ENCODE measurements at places on chromosomes 3 and 15.

DNA sequence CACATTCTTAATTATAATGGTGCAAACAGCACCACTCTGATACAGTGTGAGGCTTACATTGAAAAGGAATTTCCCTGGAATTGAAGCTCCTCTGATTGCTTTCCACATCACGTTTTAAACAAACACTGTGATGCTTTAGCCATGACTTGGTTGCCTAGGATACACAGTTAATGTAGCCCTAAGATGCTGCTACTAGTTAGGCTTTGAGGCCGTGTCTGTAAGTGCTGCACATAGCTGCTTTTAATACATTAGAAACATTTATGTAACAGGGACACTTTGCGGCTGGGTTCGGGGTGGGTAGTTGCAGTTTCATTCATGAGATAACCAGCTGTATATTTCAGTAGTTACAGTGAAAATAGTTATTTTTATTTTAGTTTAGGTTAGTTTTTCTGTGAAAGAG, 334.7 kb downstream of the NLGN1 start:
- no peak for DNase-seq

- DNase-seq: no peak
Observed at GRCh38 chr15:90780916-90781315, 63.8 kb downstream of the BLM start.

- DNase-seq: no peak
Observed at GRCh38 chr15:96515371-96515770, 184.9 kb downstream of the NR2F2 start.

DNA sequence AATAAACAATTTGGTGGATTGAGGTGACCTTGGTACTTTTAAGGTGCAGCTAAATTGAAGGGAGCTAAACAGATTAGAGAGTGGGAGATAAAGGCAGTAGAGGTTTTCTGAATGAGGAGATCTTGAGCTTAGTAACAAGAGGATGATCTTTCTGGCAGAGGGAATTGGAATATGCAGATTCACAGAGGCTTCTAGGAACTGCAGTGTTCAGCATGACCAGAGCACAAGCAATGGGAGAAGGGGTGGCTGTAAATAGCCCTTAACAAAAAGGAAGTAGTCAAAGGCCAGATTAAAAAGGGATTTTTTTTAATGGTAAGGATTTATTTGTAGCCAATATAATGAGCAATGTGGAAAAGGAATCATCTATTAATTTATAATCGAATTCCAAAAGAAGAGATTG, 5.7 kb upstream of the BNIP2 start:
- DNase-seq: peak; percentile 31

GRCh38 chr15:78739996-78740903, 71.0 kb downstream of the ADAMTS7 start:
- DNase-seq: no peak

DNA sequence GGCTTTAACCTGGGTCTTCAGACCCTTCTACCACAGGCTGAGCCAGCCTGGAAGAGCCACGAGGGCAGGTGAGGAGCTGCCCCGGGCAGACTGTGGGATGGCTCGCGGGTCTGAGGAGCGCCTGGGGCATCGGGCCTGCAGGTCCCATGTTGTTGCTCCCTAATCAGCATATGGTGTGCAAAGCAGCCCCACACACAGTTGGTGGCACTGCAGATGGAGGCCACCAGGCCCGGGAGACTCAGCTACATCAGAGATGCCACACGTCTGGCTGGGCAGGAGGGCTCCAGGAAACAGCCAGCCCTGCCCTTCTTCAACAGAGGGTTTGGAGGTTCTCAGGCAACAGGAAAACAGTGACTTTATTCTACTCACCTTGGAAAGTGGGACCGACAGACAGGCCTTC, 63.9 kb downstream of the XXYLT1 start:
- DNase-seq: no peak

GRCh38 chr3:157136647-157137387, 23.1 kb downstream of the CCNL1 start:
- no peak for DNase-seq

- DNase-seq: no peak
Observed at GRCh38 chr3:9246189-9246588, 3.3 kb downstream of the SRGAP3 start.

DNA sequence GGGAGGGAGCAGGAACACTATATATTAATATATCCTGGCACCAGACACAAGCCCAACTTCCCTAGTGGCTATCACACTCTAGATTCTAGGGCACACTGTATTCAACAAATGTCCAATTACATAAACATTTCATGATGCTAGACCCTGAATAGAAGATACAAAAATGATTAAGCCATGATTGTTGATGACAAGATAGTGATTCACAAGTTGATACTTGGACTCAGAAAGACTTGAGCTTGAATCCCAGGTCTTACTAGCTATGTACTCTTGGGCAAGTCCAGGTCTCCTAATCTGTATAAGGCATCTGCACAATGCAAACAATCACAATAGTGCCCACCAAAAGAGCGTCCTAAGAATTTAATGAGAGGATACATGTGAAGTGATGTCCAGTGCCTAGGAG, 10.0 kb upstream of the SNTN start:
- no peak for DNase-seq

DNA sequence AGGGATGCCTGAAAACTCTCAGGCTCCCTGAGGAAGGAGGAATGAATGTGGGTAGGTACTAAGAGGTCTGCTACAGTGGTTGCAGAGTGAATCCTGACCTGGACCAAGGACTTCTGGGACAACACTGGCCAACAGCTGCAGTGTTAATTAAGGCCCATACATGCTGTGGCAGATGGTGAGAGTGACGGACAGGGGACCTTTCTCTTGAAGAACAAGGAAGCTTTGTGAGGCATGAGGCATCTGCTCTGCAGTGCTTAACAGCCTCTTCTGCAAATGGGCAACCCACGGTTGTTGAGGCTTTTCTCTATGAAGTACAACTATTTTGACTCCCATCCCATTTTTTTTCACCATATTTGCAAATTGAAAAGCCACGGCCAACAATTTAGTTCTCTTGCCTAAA, 26.6 kb upstream of the ACAN start:
- no peak for DNase-seq

DNA sequence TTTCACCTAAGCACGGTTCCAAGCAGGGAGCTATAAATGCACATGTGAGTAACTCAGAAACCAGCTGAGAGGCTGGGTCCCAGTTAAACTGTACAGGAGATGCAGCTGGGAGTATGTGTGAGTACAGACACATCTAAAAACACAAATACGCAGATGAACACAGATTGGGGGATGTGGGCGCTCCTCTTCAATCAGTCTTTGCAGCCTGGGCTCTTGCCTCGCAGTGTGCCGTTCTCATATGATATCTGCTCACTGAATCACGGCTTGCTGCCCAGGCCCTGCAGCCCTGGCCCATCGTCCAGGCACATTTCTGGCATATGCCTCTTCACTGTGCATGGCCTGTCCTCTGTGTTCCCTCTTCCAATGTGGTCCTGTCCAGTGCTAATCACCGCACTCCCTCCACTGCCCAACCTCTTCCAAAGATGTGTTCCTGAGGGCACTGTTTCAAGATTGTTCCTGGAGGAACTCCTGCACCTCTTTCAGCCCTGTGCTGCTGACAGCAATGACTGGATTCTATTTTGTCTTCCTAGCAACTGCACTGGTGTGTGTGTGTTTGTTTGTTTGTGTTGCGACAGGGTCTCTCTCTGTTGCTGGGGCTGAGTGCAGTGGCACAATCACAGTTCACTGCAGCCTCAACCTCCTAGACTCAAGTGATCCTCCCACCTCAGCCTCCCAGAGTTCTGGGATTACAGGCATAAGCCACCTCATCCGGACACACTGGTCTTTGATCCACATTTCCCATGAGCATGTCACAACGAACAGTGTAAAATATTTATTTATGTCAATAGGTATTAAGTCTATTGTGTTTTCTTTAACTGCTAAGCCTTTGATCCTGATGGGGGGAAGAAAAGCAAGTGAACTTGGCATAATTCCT, 17.0 kb downstream of the CA12 start:
- no peak for DNase-seq

GRCh38 chr3:106457281-106458180, 588.7 kb upstream of the CBLB start:
- no peak for DNase-seq

GRCh38 chr15:100878648-100879047, 983 bp upstream of the ALDH1A3 start:
- DNase-seq: no peak

DNA sequence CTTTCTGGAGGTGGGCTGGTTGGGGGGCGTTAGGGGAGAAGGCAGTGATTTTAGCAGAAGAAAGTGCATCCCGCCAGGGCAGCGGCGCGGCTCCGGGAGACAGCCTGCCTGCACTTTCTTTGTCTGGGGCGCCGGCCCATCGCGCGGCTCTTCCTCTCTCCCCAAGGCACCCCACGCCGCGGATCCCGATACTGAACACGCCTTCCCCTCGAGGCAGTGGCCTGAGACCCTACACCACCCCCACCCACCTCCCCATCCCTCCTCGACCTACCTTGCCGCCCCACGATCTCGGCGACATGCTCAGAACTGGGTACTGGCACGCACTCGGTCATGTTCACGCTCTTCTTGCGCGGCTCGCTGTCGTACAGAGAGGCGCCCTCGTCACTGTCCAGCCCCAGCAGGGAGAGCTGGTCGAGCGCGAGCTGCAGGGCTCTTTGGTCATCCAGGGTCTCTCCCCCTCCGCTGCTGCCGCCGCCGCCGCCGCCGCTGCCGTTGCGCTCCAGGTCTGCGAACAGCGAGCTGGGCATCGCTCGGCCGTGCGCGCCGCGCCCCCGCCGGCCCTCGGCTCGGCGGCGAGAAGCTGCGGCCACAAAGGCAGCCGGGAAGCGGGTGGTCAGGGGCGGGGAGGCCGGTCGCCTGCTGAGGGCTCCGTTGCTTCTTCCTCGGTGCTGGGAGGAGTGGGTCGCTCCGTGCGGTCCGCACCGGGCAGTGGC, 483 bp downstream of the MEX3B start:
- no peak for DNase-seq

GRCh38 chr3:70726096-70726938, 413.9 kb upstream of the MDFIC2 start:
- DNase-seq: no peak

DNA sequence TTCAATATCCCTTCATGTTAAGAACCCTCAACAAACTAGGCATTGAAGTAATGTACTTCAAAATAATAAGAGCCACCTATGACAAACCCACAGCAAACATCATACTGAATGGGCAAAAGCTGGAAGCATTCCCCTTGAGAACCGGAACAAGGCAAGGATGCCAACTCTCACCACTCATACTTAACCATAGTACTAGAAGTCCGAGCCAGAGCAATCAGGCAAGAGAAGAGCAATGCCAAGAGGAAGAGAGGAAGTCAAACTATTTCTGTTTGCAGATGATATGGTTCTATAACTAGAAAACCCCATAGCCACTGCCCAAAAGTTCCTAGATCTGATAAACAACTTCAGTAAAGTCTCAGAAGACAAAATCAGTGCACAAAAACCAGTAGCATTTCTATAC, 161.9 kb downstream of the UBE2E2 start:
- no peak for DNase-seq

DNA sequence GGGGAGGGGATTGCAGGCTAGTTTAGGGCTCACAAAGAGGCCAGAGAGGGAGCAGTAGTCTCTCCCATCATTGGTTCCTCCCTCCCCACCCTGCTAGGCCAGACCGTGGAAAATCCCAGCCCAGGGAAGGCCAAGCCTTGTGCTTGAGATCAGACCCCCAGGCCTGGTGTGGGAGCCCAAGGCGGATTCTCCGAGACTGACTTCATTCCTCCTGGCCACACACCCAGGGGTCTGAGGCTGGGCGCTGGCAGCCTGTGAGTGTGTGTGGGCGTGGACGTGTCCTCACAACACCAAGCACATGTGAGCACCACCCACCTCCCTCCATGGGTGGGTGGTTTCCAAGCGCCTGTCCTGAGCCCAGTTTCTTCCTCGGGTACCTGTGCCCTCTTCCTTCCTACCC, 4.1 kb downstream of the LOXL1 start:
- no peak for DNase-seq

DNA sequence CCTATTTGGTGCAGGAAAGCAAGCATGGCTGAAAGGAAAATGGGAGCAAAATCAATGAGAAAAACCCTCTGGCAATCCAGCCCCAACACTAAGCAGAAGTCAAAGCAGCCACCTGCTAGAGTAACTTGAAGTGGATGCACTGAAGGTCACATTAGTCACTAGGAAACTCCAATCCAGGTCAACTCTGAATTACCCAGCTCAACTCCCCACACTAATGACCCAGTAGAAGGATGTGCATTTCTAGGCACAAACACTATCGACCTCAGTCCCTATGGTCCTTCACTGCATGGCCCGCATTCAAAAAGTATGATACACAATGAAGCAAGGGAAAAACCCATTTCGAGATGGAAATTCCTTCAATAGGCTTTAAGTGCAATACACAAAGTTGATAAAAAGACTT, 80.6 kb downstream of the RAD18 start:
- DNase-seq: no peak

DNA sequence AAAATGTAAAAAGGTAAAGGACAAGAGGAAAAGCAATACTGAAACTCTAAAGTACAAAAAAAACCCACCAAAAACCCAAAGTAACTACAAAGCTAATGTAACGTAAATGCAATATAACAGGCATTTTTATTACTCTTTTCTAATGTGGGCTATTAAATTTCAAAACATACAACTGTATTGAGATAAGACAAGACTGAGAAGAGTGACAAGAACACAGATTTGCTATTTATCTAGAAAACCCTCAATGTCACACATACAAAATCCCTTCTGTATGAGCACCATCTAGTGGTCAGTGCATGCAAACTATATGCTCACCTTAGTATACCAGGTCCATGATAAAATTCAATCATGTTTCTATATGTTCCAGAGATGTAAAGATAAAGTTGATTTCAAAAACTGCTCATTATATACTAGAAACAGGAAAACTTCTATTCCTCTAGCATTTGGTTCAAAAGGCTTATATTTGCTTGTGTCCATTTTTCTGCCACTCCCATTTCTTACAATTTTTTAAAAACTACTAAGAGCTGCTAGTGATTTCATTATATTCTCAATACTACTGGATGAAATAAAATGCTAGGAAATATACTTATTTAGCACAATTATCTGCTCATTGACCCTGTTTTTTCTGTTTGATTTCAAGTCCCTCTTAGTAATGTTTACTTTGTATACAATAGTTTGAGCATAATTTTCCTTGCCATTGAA, 111.4 kb downstream of the DLG1 start:
- no peak for DNase-seq

GRCh38 chr3:41199866-41200668, 762 bp downstream of the CTNNB1 start:
- DNase-seq: no peak

DNA sequence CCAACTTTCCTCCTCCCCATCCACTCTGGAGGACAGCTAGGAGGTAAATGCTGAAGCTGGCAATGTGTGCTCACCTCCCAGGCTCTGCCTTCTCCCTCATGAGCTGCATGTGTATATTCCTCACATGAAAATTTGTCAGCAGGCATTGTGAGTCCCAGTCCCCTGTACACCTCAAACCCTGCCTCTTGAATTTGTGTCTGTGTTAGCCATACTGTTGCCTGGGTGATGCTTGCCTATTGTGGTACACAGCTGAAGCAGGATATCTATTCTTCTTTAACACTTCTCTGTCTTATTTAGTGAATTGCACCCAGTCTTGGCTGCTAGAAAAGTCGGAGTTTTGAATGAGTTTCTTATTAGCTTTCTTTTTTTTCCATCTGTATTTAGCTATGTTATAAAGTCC, 586.0 kb upstream of the TGFBR2 start:
- DNase-seq: no peak
